Smooth muscle cell of bladder (primary cell): ENCODE measurements at places on chromosomes 12 and 14. TPM values are rescaled to one million over a fixed set of nuclear protein-coding genes. Genes with fewer than 3 reads are reported as not detected.

The CCDC175 gene
- total RNA-seq: not detected in 2 replicates

The CNTN1 gene
- total RNA-seq: 0.28 and 0.65 TPM in 2 replicates

The DPY19L2 gene
- total RNA-seq: 1.8 and 3.8 TPM in 2 replicates

The CFAP251 gene
- 2.4 and 3.3 TPM in 2 replicates for total RNA-seq

The KLHL33 gene
- 0.14 and 0.18 TPM in 2 replicates for total RNA-seq

The HOXC4 gene
- total RNA-seq: 0.09 and 0.14 TPM in 2 replicates

The EML1 gene
- 62.0 and 77.8 TPM in 2 replicates for total RNA-seq

The OTOGL gene
- 0.09 and 0.14 TPM in 2 replicates for total RNA-seq

The LETMD1 gene
- total RNA-seq: 53.6 and 58.4 TPM in 2 replicates

The BHLHE41 gene
- 0.43 and 2.5 TPM in 2 replicates for total RNA-seq

The TAS2R8 gene
- not detected in 2 replicates for total RNA-seq

The LYZ gene
- total RNA-seq: 0.09 TPM in 1 of 2 replicates, not detected in the other

The RDH11 gene
- 116 and 125 TPM in 2 replicates for total RNA-seq

The CABP1 gene
- 2.0 and 2.1 TPM in 2 replicates for total RNA-seq

The SLC25A47 gene
- not detected in 2 replicates for total RNA-seq

The KRT2 gene
- total RNA-seq: not detected in 2 replicates

The SLC5A8 gene
- total RNA-seq: not detected in 2 replicates

The MIPOL1 gene
- 8.0 and 10.4 TPM in 2 replicates for total RNA-seq

The GYS2 gene
- not detected in 2 replicates for total RNA-seq

The KIF21A gene
- 3.6 and 7.7 TPM in 2 replicates for total RNA-seq

The LRRK2 gene
- total RNA-seq: 4.8 and 13.7 TPM in 2 replicates
